Right ventricle myocardium inferior (tissue), 1 donor: ENCODE measurements at places on chromosomes 4 and X.

DNA sequence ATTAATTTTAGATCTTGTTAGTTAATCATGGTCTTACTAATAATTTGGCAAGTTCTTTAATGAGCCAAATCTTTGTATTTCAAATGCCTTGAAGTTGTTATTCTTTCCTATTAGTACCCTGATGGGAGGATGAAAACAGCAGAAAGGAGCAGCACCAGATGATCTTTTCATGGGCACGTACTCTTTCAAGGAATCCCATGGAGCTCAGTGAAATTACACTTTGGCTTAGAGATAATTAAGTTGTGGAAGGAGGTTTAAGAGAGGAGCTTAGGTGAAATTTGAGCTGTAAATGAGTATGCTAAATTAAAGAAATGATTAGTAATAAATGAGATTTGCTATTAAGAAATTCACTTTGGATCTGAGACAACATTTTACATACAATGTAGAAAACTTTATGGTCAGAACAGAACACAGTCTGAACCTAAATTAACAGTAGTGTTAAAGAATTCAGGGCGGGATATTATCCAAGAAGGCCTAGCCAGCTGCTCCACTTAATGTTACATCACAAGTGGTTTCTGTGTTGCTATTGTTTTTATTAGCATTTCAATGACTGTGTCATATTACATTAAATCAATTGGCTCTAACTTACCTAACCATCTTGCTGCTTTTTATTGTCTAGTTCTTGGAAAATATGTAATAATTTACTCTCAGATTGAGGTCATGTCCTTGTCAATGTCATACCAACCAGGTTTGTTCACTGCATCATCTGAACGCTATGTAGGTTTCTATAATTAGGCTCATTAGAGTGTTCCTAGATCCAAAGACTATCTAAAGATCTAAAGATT is 3.9 kb downstream of the MTHFD2L start:
- DNase-seq, result no peak

DNA sequence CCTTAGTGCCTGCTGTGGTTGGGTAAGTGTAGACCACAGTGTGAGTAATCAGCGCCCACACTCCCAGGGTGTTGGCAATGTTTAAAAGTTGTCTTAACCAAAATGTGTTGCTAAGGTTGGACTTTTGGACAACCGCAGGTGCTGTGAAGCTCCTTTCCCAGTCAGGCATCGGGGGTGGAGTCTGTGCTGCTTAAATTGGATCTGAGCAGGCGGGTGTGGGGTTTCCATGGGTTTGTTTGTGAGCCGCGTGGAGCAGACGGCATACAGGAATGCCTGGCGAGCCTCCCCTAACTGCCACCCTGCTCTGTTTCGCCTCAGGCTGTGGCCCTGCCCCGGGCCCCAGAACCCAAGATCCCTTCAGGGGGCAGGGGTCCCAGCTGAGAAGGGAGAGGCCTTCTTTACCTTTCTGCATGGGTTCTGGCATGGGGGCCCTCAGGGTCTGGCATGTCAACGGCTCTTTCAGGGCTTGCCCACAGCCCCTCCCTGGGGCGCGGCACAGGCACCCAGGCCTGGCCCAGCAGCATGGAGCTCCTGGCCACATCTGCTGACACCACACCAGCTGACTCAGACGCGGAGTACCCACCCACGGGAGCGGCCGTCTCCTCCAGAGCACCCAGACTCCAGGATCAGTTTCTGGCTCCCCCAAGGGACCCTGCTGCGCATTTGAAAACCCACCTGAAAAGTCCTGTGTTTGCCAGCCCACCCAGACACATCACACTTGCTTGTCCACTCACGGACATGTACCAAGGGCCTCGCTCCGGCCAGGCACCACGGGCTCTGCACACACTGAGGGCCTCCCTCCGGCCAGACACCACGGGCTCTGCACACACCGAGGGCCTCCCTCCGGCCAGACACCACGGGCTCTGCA is 5.1 kb upstream of the SPON2 start:
- peak; percentile 60 for DNase-seq

DNA sequence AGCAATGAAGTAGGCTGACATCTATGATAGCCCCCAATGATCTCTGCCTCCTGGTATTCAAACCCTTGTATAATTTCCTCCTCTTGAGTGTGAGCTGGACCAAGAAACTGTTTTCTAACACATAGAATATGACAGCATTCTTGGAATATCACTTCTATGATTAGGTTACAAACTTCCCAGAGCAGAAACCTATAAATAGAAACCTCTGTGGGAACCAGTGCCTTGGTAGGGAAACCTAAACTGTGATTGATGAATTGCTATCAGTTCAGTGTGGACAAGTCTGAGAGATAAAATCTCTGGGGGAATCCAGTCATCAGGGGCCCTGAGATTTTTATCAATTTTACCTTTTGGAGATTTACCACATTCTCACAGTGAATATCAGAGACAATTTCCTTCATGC is 756.5 kb upstream of the AGA start:
- no peak for DNase-seq

DNA sequence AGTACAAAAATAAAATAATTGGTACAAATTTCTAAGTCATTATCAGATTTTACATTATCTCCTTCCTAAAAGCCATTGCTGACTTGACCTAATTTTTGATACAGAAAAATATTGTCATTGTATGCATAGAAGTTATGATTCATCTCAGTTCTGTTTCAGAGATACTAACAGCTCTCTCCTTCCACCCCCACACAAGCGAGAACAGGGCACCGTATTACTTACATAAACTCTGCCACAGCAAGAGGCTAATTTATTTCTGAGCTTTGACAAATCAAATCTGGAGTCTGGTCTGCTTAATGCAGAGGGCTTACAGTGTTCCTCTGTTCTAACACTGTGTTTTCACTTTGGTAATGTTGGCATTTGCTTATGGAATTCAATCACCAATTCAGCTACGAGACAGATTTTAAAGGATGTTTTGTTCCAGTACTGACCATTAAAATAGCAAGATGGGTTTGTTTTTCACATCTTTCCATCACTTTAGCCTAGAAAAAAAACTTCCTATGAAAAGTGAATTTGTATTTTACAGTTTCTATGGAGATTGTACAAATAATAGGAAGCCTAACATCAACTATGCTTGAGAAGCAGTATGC is 181.8 kb downstream of the USP46 start:
- DNase-seq, result no peak

- no peak for DNase-seq
Observed at GRCh38 chr4:76091052-76091451, 16.5 kb downstream of the ART3 start.

GRCh38 chr4:82452026-82452425 is 21.6 kb downstream of the ENOPH1 start:
- DNase-seq, result no peak

GRCh38 chr4:165378398-165378744 is 437 bp upstream of the CPE start:
- no peak for DNase-seq

GRCh38 chr4:124934916-124935315 is 222.4 kb upstream of the ANKRD50 start:
- DNase-seq, result no peak

GRCh38 chrX:2183193-2183725 is 317.5 kb downstream of the DHRSX start:
- DNase-seq, result no peak

DNA sequence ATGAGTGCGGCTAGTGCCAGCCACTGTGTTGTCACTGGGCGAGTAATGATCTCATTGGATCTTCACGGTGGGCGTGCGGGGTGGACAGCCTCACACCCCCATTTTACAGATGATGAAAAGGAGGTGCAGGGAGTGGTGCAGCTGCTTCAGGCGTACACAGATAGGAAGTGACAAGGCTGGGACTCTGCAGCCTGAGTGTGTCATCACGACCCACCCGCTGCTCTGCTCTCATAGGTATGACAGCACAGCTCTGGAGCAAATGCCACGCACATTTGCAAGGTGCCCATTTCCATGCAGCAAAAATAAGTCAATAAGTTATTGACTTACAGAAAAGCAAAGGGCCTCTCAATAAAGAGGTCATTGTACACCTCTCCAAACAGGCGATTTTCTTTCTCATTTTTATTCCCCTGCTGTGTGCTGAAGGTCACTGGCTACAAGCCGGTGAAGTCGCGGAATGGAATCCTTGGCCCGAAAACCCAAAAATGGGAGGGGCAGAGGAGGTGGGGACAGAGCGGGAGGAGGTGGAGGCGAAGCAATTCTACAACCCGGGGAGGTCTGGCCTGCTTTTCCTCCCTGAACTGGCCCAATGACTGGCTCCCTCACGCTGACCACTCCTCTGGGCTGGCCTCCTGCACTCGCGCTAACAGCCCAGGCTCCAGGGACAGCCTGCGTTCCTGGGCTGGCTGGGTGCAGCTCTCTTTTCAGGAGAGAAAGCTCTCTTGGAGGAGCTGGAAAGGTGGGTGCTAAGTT is at the start of gene SOD3:
Gene SOD3, plus strand, starts transcription at position 658 of the 750 bp plus-strand sequence. CDS start 3,949 bp downstream, outside the sequence.
- DNase-seq, result peak; percentile 87

- no peak for DNase-seq
Observed at GRCh38 chr4:147831551-147832171, 99.8 kb downstream of the ARHGAP10 start.

DNA sequence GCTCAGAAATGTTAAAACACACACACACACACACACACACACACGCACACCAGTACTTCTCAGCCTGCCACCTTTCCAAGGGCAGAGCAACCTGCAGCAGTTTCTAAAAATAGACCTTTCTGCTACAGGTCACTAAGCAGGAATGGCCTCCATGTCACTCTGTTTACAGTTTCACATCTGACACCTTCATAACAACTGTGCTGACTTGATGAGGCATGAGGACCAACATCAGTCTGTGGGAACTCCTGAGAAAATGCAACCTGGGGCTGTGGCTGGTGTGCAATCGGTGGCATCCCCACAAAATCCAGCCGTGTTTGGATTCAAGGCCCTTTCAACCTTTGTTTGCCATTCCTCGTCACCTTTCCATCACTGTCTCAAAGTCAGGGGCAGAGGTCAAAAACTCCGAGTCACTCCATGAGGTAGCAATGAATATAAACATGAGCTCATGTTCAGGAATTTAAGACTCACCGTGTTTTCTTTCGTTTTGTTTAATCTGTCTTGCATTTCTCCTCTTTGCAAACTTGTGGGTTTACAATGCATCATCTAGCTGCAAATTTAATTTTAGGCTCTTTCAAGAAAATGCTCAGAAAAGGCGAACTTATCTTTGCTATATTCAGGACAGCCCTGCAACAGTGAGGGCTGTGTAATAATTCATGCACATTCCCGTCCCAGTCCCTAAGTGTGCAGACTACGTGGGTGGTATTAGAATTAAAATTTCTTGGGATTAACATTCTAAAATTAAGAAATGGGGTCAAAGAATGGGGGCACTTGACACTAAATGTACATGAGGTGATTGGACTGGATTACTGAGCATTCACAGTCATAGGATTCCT is 135.3 kb downstream of the SHROOM3 start:
- no peak for DNase-seq

DNA sequence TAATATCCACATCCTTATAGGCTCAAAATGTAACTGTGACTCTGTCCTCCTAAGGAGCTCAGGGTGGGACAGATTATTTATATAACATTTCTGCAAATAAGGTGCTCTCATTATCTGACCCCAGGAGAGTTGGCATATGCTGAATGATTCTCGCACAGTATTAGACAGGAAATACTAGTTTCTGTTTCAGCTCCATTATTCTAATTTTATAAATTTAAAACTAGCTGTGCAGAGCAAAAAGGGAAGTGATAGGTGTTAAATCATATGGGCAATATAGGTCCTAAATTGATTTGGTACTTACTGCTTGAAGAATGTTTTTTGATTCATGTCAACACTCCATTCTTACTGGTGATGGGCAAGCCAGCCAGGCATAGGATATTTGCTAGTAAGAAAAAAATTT is 141.5 kb downstream of the GLRA2 start:
- DNase-seq, result no peak

DNA sequence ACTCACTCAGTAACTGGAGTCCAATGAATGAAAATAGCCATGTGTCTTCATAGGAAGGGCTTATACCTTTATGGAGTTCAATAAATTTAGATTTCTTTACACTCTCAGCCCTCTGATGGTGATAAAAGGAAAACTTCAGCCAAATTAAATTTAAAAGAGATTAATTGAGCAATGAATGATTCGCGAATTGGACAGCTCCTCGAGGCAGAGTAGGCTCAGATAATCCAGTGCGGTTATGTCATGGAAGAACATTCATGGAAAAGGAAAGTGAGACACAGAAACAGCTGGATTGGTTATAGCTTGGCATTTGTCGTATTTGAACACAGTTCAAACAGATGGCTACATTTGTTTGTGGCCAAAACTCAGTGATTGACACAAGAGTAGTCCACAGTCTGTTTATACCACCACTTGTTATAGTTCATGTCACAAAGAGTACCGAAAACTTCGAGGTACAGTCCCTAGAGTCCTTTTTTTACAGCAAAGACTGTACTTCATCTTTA is 54.6 kb upstream of the TACR3 start:
- DNase-seq, result no peak

DNA sequence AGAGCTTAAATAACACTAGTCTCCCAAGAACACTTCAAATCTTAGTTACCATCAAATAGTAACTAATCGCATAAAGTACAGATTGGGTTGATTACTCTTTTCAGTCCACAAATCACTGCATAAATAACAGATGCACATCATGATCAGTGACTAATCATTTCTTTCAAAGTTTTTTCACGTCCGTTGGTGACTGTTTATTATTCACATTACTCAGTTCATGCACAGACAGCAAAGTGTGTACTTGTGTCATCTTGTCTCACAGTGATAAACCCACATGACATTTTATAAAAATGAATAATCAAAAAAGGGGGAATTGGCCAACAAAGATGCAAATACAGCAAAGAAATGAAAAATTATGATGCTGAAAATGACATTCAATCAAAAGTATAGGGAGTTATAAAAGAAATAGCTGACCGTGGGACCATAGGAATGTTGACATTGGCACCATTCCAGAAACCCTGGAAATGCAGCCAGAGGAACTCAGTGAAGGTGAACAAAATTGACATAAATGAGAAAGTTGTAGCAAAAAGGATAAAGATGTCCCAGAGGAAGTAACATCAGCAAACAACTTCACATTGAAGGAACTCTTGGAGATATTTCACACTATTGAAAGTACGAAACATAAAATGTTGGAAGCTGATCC is 161.5 kb downstream of the SOX3 start:
- DNase-seq, result no peak

- DNase-seq, result no peak
Observed at GRCh38 chr4:47474799-47475198, 10.3 kb upstream of the ATP10D start.

DNA sequence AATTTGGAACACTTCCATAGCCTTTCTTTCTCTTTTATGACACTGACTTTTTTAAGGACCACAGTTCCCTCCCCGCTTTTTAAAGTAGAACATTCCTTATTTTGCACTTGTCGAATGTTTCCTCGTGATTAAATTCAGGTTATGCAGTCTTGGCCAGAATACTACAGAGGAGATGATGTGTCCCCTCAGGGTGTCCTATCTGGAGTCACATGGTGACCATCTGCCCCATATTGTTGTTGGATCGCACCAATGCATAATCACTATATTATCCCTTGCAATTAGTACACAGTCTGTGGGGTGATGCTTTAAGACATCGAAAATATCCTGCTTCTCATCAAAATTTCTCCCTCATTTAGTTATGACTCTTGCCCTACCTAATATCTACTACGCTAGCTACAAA is 27.4 kb downstream of the WDFY3 start:
- DNase-seq, result no peak

- no peak for DNase-seq
Observed at GRCh38 chrX:29617725-29618124, 597.6 kb upstream of the MAGEB2 start.
